ENCODE measurements at places on chromosomes 16 and 17.

GRCh38 chr17:82881900-82882714 lies 42.3 kb upstream of the ZNF750 start:
- DNase-seq = no peak

DNA sequence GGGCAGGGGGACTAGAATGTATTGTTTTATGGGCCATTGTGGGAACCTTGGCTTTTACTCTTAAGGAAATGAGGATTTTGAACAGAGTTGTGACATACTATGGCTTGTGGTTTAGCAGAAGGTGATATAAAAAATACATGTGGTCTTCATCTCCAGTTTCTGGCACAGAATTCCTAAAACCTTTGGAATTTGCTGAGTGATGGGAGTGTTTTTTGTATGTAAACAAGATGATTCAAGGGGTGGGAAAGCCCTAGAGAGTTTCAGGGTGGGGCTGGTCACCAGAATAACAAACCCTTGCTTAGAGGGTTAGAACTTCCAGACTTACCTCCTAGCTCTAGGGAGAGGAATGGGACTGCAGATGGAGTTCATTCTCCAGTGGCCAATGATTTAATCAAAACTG lies 316.1 kb downstream of the PHKB start:
- no peak for DNase-seq

DNA sequence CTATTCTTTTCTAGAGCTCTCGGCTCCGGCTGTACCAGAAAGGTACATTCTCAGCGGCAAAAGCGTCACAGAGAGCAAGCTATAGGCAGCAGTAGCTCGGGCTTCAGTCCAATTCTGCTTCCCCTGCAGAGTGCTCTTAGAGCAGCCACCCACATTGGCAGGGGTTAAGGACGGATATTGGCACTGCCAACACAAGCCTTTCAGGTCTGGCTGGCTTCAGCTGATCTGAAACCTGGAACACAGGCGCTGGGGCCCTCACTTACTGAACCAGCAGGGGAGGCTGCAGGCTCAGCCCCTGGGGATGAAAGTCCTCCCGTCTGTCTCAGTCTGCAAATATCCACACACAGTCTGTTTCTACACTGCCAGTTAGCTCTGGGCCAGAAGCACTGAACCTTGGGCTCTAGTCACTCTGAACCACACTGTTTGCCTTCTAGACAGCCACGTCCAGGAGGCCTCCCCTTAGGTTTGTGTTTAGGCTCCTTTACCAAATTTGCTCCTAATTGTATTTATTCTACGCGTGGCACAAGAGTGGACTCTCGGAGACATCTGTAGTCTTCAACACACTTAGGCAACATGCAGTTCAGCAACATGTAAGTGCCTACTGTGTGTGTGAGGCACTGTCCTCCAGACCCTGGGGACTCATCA lies 40.1 kb downstream of the HIC1 start:
- peak; percentile 81 for DNase-seq

DNA sequence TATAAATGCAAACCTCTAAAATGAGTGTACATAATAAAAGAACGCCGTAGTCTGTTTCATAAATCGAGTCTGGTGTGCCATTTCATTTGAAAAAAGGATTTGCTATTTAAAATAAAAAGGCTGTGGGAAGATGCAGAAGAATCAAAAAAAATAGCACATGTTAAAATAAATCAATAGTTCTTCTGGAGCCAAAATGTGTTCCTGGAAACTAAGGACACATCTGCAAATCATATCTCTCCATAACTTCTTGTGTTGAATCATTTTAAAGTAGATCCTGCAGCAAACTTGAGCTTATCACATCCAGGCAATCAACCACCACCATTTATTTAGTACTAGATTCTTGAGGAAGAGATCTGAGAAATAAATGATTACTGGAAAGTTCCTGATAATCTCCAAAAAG lies 29.0 kb downstream of the XPO6 start:
- no peak for DNase-seq

- DNase-seq = peak; percentile 50
Measured at GRCh38 chr17:17723354-17724261, 42.4 kb downstream of the RAI1 start.

- DNase-seq = no peak
Measured at GRCh38 chr17:13671341-13671740, 69.6 kb upstream of the HS3ST3A1 start.

DNA sequence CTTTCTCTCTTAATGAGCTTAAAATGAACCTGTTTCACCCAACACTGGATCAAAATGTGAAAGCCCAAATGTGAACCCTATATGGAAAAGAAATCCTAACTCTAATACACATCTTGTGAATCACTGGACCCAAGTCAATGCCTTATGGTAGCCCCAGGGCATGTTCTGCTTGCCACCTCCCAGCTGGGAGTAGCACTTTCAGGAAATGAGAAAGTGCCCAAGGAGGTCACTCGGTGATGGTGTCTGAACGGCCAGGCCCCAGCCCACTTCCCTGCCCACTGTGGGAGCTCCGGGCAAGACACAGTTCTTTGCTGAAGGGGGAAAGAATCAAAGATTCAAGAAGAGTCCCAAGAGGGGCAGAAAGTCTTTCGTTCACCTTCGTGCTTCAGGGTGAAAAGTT lies 46.1 kb downstream of the GTF3C1 start:
- DNase-seq = no peak

DNA sequence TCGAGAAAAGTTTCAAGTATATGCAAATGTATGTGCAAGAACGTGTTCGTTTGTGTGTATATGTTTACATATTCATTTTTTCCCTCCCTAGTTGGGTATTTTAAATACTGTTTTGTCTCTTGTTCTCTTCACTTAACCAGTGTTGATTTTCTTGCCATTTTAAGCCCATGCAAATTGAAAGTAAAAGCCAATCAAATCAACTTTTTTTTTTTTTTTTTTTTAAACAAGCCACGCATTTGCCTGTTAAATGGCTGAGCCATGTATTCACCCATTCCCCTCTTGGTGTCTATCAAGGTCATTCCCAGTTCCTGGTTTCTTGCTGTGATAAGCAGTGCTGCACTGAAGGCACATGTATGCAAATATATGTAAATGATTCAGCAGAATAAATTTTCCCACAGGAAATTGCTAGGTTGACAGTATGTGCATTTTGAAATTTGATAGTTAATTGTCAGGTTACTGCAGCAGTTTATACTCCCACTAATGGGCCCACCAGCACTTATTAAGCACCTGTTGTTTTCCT lies 12.2 kb downstream of the ABCC1 start:
- DNase-seq = no peak
